ENCODE measurements at places on chromosomes 13 and 19.

DNA sequence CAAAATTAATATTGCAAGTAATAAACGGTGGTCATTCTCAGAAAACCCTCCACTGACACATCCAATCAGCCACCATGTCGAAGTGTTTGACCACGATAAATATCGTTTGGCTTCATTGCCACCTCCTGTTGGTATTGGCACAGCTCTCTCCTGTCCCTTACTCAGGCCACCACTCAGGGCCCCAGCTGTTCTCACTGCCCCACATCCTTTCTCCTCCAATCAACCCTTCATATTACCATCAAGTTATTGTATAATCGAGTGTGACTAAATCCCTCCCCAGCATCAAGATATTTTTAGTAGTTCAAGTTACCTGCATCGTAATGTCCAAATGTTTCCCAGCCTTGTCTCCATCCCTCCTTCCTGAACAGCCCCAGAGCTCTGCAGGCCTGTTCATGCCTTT is 50.4 kb downstream of the SACS start:
- no peak for DNase-seq

GRCh38 chr13:27601803-27602202 is 18.5 kb downstream of the LNX2 start:
- no peak for DNase-seq

DNA sequence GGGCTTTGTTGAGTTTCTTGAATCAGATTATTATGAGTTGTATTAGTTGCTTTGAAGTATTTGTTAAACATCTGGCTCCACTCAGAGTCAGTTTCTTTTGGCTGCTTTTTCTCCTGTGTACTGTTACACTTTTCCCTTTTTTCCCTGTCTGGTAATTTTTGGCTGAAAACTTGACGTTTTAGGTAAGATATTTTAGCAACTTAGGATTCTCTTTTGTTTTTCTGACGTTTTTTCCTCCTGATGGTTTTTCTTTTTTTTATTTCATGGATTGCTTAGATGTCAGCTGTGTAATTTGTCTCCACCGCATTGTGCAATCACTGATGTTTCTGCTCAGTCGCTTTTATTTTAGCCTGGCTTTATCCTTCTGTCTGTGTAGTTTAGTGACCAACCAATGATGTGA is 20.7 kb downstream of the RFC3 start:
- no peak for DNase-seq

GRCh38 chr13:111623743-111624505 is 303.5 kb downstream of the TEX29 start:
- DNase-seq: no peak

- DNase-seq: no peak
These were observed 142.8 kb downstream of the KLF5 start for GRCh38 chr13:73201626-73202025.

Measured in stimulated activated CD8-positive, alpha-beta memory T cell treated with anti-CD3 and anti-CD28 coated beads, Interleukin-7, amount 100 ng/mL, for 1 hour (primary cell).